ENCODE measurements at places on chromosomes 3 and 15.

- DNase-seq = no peak
Measured at GRCh38 chr3:117246771-117247555, 537.4 kb downstream of the TUSC7 start.

GRCh38 chr15:40843261-40843884 is 475 bp upstream of the SPINT1 start:
- DNase-seq = no peak

- DNase-seq = no peak
Measured at GRCh38 chr15:50735156-50735555, 30.4 kb downstream of the SPPL2A start.

GRCh38 chr3:155070932-155071387 is 9.2 kb upstream of the MME start:
- no peak for DNase-seq

DNA sequence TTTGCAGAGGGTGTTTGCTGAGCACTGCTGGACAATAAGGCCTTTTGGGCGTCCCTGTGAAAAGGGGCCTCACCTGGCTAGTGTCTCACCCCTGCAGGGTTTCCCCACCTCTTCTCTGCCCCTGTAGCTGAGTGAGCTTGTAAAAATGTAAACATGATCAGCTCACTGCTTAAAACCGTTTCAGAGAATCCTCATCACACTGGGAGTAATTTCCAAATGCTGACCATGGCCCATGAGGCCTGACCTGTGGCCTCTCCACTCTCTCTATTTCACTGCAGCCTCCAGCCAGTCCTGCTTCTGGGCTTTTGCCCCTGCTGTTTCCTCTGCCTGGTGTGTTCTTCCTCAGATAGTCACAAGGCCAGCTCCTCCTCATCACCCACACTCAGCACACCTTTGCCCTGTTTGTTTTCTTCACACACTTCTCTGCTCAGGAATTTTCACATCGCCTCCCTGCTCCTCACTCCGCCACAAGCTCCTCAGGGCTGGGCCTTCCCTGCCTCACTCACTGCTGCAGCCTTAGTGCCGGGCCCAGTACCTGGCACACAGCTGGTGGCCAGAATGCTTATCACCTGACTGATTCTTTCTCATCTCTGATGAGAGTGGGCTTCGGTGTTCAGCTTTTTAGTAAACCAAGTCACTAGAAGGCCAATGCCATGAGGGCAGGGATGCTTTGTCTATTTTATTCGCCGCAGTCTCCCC is 79.3 kb upstream of the SEC13 start:
- DNase-seq = no peak

DNA sequence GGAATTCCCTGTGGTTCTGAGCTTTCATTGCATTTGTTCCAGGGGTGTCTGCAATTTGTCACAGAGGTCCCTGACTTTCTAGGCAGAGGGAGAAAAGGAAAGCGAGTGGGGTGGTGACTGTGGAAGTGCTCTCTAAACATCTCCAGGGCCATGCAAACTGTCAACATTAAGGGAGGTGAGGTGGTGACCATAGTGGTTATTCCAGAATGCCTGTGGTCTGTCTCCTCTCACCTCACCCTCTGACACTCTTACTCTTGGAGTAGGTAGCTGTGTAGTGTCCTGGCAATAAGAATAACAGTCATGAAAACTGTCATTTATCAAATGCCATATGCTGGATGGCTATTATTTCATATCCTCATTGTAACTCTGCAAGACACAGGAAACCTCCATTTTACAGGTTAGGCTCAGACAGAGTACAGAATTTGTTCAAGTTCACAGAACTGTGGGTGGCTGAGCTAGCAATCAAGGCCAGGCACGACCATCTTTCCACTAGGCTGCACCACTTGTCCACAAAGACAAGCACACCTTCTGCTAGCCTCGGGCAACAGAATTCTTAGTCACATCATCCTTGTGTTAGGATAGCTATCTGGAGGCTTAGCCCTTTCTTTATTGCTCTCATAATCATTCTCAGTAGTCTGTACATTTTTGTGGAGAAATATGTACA is 179.4 kb downstream of the CD47 start:
- DNase-seq = no peak

- no peak for DNase-seq
Measured at GRCh38 chr15:31781261-31781660, 249.1 kb upstream of the CHRNA7 start.

DNA sequence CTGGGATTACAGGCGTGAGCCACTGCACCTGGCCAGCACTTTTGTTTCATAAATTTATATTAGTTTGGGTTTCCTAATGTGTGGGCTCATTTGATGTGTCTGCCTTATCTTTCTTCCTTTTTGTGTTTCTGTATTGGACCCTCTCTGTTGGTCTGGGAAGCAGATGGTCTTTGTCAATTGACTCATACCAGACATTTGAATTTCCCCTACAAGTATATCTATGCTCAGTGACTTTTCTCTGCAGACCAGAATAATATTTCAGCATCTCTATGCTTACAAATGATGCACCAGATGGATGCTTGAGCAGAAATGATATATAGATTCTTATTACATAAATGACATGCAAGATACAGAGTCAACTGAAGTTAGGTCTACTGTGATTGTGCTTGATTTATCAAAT is 329.9 kb upstream of the SLCO3A1 start:
- DNase-seq = no peak

DNA sequence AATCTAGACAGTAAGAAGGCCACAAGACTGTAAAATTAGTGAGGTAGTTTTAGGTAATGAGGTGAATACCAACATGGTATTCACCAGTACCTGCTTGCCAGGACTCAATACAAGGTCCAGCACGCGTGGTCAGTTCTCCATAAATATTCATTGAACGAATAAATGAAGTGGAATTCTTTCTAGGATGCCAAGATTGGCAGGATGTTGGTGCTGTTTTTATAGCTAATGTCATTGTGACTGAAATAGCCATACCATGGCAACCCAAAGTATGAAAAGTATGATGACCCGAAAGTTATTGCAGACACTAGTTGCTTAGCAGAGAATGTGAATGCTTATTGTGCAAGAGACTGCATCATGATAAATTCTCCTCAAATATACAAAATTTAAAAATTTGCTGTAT is 307.2 kb downstream of the KCNH8 start:
- no peak for DNase-seq

GRCh38 chr3:132843851-132844553 is 121.8 kb upstream of the NPHP3 start:
- no peak for DNase-seq

DNA sequence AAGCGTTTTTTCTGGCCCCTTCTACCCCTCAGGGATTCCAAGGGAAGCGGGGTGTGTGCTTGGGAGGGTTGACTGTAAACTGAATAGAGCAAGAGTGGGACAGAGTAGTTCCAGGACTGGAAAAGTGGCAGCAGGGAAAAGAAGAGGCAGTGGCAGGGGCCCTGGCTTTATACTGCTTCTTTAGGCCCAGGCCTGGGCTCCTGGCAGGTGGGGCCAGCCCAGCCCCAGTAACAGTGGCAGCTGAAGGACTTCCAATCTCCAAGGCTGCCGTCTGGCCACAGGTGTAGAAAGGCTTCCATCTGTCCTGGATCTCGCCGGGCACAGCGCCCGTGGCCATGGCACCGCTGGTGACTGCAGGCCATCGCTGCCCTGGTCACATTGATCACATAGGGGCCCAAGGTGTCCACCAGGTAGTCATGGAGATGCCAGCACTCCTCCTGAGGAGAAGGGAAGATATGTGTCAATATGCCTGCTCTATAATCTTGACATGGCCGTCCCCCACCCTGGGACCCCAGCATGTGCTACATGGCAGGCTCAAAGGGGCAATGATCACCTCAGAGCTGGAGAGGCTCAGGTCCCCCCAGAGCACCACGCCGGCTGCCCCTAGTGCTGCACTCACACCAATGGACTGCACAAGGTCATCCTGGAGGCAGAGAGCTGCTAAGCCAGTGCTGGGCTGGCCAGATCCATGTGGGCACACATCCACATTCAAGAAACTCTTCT is 1.0 kb upstream of the IFRD2 start:
- DNase-seq = no peak

- DNase-seq = no peak
Measured at GRCh38 chr3:52396907-52397591, 47.9 kb downstream of the SEMA3G start.

GRCh38 chr15:77487469-77487842 is 66.8 kb downstream of the HMG20A start:
- no peak for DNase-seq

DNA sequence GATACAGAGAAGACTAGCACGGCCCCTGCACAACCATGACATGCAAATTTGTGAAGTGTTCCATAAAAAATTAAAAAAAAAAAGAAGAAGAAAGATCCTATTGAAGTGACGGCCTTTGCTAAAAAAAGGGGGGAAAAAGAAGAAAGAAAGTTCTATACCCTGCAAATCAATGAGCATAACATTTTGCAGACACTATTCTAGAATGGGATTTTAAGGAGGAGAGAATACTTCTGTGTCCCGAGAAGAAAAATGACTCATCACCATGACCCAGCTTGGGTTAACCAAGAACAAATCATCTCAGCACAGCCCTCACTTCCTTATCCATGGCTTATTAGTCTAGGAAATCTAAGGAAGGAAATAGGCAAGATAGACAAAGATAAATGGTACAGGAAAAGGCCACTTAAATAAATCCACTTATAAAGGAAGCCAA is 7.4 kb upstream of the SH3BP5 start:
- no peak for DNase-seq

GRCh38 chr15:35170207-35170606 is 85.1 kb upstream of the NANOGP8 start:
- DNase-seq = no peak

DNA sequence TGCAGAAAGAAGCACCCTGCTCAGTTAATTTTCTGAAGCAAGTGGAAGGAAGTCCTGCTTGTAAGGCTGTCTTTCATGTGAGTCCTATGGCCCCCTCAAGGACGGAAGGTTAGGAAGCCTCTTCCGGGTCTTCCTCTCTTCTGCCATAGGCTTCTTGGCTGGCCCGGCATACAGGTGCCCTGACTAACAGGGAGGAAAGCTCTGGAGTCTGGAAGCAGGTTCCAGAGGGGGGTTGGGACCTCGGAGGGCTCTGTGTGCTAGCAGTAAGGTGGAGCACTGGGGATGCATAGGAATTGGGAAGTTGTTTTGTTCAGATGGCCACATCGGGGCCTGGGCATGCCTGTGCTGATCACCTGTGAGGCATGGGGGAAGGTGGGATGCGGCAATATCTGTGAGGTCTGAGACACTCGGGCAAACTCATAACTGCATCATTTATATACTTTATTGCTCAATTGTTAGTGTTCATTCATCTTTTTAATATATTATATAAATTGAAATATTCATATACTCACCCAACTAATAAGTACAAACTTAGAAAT is 49.6 kb downstream of the TRAK1 start:
- no peak for DNase-seq

DNA sequence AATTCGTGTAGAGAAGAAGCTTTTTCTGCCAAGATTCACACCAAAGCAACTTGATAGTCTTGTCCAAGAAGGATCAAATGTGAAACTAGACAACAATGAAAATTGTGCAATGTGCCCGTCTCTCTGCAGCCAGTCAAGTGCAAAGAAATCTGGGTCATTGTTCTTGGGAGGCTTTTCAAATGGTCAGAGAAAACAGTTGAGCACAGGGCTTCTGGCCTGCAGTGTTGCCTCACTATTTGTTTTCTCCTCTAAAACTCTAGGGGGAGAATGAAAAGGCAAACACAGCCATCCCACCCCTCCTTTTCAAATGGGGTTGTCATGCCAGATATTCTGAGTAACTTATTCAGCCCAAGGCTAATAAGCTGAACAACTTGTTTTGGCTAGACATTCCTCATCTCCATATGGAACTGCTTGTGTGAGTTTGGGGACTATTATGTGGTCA is 417.6 kb upstream of the CDIN1 start:
- no peak for DNase-seq

GRCh38 chr3:71129611-71130431 is 453.7 kb downstream of the FOXP1 start:
- no peak for DNase-seq

GRCh38 chr3:3560591-3561311 is 238.5 kb upstream of the LRRN1 start:
- DNase-seq = no peak

GRCh38 chr3:31981206-31982181 is at the start of the genes OSBPL10 and ZNF860:
TSS of gene OSBPL10 (minus strand) at chr3:31981262. CDS start at chr3:31981179, 83 bp downstream.
TSS of gene ZNF860 (plus strand) at chr3:31981750. CDS start at chr3:31989080, 7,330 bp downstream.
- DNase-seq = peak; percentile 36

DNA sequence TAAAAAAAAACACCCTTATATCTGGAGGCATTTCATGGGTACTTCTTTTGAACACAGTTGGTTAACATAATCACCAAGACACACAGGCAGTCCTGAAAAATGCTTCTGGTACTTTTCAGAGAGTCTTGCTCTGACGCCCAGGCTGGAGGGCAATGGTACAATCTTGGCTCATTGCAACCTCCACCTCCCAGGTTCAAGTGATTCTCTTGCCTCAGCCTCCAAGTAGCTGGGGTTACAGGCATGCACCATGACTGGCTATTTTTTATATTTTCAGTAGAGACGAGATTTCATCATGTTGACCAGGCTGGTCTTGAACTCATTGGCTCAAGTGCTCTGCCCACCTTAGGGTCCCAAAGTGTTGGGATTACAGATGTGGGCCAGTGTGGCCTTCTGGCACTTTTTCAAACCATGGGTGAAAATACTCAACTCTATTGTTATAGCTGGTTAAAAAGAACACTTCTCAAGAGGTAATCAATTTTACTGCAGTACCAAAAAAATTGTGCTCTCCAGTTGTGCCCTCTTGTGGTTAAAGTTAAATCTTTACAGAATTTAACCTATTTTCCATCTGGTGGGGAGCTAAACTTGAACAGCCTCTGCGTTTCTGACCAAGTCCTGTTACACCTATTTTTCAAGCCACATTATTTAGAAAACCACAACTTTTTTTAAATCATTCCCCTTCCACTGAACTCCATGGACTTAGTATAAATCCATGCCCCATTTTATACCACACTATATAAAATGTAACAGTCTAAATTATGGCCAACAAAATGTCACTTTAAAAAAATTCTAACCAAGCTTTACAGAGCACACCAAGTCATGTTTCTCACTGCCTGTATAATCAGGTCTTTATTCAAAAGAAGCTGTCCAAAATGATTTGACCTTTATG is 1.2 kb upstream of the SNAPC5 start:
- no peak for DNase-seq

DNA sequence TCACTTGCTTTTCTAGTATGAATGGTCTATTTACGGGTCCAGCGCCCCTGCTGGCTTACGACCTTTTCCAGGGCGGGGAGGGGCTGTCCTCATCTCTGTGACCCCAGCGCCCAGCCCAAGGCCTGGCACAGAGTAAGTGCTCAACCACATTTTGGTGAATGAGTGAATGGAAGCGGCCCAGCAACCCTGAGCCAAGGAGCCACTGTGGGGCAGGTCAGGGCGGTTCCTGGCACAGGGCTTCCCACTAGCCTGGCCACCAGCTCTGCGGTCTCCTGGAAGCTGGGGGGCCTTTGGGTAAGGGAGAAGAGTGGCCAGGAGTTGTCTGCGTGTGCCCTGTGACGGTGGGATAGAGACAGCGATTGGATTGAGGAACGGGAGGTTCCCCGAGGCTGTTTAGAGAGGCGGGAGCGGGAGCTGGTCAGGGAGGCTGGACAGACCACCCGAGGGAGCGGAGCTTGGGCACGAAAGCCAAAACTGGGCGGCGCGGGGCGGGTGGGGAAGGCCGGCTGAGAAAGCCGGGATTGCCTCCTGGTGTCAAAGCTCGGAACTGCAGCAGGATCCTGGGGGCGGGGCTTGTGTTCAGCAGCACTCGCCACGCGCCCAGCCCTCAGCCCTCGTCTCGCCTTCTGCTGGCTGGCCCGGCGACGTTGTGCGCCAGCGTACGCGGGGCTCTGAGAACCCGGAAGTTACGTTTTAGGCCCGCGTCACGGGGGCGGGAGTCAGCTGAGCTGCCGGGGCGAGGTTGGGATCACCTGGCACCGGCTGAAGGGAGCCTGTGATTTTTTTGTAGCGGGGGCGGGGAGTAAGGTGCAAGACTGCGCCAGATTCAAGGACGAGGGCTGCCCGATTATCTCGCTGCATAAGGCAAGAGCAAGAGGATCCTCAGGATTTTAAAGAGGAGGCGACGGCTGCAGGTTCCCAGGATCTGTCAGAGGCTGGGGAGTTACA is at the start of gene VPS18:
TSS of gene VPS18 (plus strand) at position 718 of the 948 bp plus-strand sequence. CDS start 319 bp downstream, outside the sequence.
- peak; percentile 99 for DNase-seq

Measured in cortex of kidney (tissue), 1 donor.